Hematopoietic multipotent progenitor cell (in vitro differentiated cells): ENCODE measurements at places on chromosomes 16 and 17.

- DNase-seq: no peak
Measured at GRCh38 chr16:89695875-89696669, 5.4 kb downstream of the SPATA2L start.

DNA sequence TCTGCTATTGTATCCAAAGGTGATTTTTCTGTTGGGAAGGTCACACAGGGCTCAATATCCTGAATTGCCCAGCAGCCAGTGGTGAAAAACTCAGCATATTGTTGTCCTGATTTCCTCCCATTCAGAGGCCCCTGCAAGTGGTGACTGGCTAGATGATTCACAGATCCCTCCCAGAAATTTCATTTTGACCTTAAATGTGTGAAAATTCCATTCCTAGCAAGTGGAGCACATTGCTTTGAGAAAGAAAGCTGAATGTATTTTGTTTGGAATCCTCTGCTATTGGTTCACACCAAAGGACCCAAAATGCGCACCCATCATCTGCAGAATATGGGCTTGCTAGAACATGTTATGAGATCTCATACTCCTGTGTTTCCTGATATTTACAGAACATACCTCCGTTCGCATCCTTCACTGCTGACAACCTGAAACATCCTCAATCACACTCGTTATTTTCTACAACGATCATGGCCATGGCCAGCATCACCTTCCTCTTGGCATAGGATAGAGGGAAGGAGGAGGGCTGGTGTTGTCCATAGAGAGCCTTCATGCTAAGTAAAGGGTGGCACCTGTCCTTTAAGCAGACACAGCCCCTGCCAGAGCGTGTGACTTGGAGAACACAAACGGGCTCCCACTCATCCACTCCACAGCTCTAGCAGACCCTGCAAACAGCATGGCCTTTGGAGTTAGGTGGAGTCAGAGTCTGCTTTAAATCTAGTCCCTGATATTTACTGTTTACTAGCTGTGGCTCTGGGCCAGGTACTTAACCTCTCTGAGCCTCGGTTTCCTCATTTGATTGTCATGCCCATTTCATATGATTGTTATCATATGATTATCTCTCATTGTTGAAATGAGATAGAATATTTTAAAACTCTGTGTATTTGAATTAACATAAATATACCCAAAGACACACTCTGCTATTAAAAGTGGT is 30.4 kb upstream of the NFAT5 start:
- DNase-seq: no peak

DNA sequence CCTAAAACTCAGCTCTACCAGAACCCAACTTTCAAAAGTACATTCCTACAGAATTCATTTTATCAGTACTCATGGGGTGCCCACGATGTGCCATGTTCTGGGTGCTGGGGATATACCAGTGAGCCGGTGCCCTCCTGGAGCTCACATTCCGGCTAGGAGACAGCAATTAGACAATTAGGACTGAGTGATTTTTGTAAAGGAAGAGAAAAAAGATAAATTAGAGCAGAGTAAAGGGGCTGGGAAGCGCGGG is 449 bp upstream of the MRPL58 start:
- DNase-seq: no peak

- DNase-seq: no peak
Measured at GRCh38 chr16:19307587-19308241, 22.2 kb downstream of the CLEC19A start.

DNA sequence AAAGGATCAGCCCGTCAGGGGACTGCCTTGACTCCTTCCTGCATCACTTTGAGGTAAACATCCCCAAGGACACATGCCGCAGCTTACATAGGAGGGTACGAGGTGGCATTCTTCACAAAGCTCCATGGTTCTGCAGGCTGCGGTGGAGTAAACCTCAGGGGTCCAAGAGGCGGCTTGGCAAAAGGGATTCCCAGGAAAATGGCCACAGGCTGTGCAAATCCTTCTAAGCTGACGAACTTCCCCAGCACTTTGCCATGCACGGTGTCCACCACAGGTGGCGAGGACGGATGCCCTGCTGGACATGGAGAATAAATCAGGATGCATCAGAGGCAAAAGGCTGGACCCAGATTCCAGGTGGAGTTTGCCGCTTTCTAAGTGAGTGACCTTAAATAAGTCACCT is 4.2 kb downstream of the CES1 start:
- no peak for DNase-seq

GRCh38 chr16:12411516-12411915 is 392.2 kb downstream of the CPPED1 start:
- no peak for DNase-seq

GRCh38 chr17:36940313-36941264 is 3.3 kb downstream of the LHX1 start:
- DNase-seq: no peak

DNA sequence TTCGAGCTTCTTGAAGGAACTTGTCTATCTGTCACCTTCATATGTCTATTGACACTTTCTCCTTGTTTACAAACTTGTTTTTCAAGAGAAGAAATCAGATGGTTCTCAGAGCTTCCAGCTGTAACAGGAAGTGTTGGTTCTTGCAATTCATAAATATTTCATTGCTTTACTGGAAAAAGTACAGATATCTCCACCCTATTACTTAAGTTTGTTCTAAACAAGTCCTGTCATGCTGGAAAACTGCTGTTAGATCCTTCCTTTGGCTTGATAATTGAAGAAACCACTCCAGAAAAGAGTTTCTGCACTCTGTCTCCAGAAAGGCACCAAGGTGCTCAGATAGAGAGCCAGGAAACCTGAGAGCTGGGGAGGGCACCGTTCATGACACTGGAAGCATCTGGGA is 181.6 kb downstream of the DNAH9 start:
- DNase-seq: no peak

GRCh38 chr17:3448059-3448665 is 14.5 kb upstream of the OR1E2 start:
- DNase-seq: no peak
